Frontal cortex (tissue), 4 donors: ENCODE measurements at places on chromosomes 5 and 9. TPM values are rescaled to one million over a fixed set of nuclear protein-coding genes. Genes with fewer than 3 reads are reported as not detected.

TEX10 gene
- 55.0 TPM for total RNA-seq

FAXDC2 gene
- total RNA-seq, result 2.4 TPM

IFNA21 gene
- total RNA-seq, result not detected

SH3TC2 gene
- total RNA-seq, result 0.41 TPM

SHB gene
- total RNA-seq, result 12.2 TPM

FGD3 gene
- 17.9 TPM for total RNA-seq

ENTREP1 gene
- 0.82 TPM for total RNA-seq

TXNDC8 gene
- not detected for total RNA-seq

MARVELD2 gene
- total RNA-seq, result 0.41 TPM

FOXD4 gene
- total RNA-seq, result 1.2 TPM

ARL14EPL gene
- total RNA-seq, result not detected

INSYN2B gene
- 0.82 TPM for total RNA-seq

PKD2L2 gene
- not detected for total RNA-seq

IFNA14 gene
- not detected for total RNA-seq

KCNV2 gene
- not detected for total RNA-seq

PTAR1 gene
- total RNA-seq, result 52.2 TPM

FYB1 gene
- 1.6 TPM for total RNA-seq

HOMER1 gene
- total RNA-seq, result 205 TPM

MCTP1 gene
- total RNA-seq, result 48.5 TPM

CDX1 gene
- total RNA-seq, result not detected

SLC6A19 gene
- not detected for total RNA-seq

PCDHGA9 gene
- total RNA-seq, result 6.9 TPM
